ENCODE measurements at places on chromosomes 5 and 9.

- no peak for DNase-seq
Measured at GRCh38 chr9:98591696-98592095, 117.0 kb downstream of the GABBR2 start.

GRCh38 chr9:100322954-100323536 is 29.7 kb downstream of the TEX10 start:
- no peak for DNase-seq

DNA sequence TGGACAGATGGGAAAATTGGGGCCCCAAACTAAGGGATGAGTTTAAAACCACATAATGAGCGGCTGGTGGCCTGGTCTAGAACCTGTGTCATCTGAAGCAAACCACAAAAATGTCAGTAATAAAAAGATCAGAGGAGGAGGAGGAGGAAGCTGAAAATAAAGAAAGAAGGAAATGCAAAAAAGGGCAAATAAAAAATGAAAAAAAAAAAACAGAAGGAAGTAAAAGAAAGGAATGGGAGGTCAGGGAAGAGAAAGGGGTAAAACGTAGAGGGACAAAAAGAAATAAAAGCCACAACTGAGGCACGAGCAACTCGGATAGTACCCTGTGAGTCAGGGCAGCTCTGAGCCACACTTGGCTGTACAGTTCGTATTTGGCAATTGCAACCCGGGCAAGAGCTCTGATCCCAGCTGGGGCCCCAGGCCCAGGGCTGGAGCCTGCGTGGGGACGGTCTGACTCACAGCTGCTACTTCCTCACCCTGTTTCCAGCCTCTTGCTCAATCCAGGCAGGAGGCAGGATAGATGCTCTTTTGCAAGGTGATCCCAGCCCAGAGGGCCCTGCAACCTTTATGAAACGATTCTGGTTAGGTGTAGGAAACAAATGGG is 137.9 kb upstream of the TRIM32 start:
- no peak for DNase-seq

- no peak for DNase-seq
Measured at GRCh38 chr5:15558240-15558639, 58.3 kb downstream of the FBXL7 start.

GRCh38 chr5:111545031-111545430 is 32.7 kb upstream of the STARD4 start:
- no peak for DNase-seq

DNA sequence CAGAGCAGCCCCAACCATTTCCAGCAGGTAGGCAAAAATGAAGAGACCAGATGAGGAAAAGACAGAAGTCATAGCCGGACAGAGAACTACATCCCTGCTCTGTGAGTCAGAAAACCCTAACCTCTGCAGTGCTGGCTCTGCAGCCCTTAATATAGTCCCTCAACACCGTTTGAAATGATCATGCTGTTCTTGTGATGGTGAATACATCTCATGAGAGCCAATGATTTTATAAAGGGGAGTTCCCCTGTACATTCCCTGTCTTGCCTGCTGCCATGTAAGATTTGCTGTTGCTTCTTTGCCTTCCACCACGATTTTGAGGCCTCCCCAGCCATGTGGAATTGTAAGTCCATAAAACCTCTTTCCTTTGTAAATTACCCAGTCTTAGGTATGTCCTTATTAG is 216.8 kb upstream of the RFX3 start:
- DNase-seq: no peak

DNA sequence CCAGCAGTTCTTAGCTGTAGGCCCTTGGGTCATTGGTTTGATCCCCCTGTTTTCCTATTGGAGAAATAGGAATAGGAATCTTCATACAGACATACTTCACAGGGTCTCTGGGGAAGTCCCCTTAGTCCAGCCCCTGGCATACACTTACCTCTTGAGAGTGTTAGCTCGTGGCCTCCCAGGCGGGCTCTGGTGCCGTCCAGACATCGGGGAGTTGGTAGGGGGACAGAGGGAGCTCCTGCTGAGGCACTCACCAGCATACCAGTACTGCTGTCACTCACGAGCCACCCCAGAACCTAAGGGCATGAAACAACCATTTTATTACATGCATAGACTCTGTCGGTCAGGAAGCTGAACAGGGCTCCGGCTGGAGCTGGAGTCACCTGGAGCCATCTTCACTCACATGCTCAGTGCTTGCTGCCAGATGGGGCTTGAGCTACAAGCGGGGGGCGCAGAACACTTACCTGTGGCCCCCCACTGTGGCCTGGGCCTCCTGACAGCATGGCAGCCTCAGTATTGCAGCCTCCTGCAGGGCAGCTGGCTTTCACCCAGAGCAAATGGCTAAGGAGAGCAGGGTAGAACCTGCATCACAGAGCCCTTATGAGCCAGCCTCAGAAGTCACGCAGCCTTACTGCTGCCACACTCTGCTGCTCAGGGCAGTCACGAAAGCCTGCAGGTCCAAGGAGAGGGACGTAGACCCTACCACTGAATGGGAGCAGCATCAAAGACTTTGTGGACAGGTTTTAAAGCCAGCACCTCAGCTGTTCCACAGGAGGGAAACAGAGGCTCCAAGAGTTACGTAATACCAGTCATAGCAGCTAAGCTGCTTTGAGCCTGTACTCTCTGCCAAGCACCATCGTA is 58.3 kb upstream of the ANGPTL2 start:
- DNase-seq: no peak

GRCh38 chr9:5352637-5353248 is 13.1 kb upstream of the RLN1 start:
- DNase-seq: no peak

DNA sequence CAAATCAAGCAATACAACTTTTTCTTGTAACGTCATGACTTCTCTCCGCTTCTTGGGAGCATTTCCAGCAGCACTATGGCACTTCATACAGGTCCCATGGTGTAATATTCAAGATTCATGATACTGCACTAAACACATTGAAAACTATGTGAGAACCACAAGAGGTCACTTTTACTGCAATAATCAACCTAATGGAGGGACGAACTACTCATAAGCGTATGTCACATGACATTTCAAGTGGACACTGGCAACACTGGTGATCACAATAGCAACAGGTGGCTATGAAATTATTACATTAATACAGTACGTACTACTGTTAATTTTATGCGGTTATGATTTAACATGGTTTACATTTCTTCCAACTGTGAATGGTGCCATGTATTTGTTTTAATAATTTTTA is 78.6 kb upstream of the TBC1D9B start:
- DNase-seq: no peak

DNA sequence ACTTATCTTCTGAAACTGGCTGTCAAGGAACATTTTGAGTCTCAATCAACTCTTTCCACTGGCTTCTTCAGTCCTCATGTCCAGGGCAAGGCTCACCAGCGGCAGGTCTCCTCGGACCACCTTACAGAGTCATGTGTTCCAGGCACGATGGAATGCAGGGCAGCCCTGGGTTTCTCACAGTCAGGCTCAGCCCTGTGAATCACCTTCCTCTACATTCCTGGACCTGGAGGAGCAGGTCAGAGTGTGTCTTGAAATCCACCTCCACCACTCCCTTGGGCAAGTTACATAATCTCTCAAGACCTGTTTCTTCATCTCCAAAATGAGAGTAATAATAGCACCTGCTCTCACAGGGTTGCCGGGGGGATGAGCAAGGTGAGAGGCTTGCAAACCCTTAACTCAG is 16.0 kb downstream of the ENC1 start:
- no peak for DNase-seq

GRCh38 chr9:73775757-73776156 is 624.1 kb downstream of the ANXA1 start:
- DNase-seq: no peak

DNA sequence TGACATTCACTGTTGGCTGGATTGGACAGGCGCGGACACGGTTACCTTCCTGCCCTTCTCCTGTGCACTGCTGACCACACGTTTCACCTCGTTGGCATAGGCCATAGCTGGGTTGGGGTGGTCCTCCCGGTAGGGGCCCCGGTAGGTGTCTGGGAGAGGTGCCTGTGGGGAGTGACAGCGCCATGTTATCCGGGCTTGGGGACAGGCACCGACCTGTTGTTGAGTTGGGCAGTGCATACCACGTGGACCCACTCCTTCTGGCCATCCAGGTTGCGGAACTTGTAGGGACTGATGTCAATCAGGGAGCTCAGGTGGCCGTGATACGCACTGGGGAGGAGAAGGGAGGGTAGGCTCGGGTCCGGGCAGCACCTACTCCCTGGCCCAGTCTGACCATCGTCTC is 8.2 kb downstream of the PHYKPL start:
- no peak for DNase-seq

GRCh38 chr5:126633552-126633951 is 32.8 kb downstream of the PHAX start:
- no peak for DNase-seq

- DNase-seq: no peak
Measured at GRCh38 chr5:155250596-155250995, 237.0 kb downstream of the KIF4B start.

- no peak for DNase-seq
Measured at GRCh38 chr9:98231770-98232478, 23.5 kb downstream of the TBC1D2 start.

DNA sequence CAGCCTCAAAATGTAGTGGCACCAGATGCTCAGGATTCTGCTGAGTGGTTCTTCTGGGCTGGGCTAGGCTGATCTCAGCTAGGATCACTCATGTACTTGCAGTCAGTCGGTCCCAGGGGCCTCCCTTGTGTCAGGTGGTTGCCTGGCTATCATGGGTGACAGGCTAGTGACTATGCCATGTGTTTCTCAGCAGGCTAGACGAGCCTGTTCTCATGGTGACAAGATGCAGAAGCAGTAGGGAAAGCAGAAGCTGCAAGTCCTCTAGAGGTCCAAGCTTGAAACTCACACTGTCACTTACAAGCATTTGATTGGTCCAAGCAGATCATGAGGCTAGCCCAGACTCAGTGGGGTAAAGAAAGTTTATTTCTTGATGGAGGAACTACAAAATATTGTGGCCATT is 15.2 kb upstream of the KCNMB1 start:
- no peak for DNase-seq

GRCh38 chr9:25310961-25311360 is 367.3 kb downstream of the TUSC1 start:
- no peak for DNase-seq

DNA sequence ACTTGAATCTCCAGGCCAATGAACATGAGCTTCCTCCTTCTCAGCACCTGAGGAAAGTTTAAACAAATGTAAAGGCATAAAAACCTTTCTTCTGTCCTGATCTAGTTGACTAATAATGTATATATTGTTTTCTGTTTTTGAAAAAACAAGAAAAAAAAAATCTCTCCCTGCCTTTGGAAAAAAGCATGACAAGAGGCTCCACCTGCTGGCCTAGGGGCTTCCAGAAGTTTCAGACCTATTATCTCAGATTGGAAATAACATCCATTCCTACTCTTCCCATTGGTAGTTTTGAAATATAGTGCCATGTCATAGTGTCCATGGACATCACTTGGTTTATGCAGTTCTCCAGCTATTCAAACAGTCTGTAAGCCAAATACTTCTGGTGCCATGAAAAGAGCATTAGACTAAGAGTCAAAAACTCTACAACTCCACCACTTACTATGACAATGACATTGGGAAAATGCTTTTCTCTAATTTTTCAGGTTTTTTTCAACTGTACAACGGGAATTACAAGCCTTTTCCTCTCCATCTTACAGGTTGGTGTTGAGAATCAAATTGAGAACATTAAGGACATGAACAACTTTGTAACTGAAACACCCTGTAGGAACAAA is 409.6 kb upstream of the MPDZ start:
- no peak for DNase-seq

DNA sequence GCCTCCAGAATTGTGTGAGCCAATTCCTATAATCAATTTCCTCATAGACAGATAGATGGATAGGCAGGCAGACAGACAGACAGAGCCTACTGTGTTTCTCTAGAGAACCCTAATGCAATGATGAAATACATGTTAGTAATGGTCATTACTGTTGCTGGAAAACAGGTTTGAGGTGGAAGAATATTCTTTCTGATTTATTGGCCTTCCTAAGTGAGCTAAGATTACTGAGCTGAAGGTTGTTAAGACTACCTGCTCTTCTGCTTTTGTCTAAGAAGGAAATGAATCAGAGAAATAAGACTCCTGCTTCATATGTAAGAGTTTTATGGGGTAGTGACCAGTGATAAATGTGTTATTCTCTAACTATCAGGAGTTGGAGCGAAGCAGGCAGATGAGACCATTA is 219.9 kb downstream of the ELAVL2 start:
- no peak for DNase-seq
